ENCODE measurements at places on chromosomes 16 and 17.

DNA sequence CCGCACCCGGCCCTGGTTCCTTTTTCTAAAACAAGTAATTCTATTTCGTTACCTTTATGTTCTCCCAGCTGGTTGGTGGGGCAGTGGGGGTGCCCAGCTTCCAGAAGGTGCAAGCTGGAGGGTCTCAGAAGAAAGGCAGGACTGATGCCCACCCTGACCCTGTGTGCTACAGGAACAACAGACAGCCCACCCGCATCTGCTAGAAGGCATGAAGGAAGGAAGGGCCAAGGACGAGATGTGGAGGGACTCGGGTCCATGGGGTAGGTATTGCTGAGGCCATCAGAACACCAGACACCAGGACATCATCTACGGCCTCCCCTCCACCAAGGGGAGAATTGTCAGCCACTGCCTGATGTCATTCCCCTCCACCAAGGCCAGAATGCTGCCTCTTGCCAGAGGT lies 6.4 kb upstream of the CYTH1 start:
- DNase-seq = no peak

GRCh38 chr17:54974759-54975158 lies 6.2 kb downstream of the STXBP4 start:
- no peak for DNase-seq

GRCh38 chr16:28089992-28090365 lies 26.5 kb upstream of the GSG1L start:
- no peak for DNase-seq

- DNase-seq = no peak
These were observed 44.2 kb downstream of the PEMT start for GRCh38 chr17:17547210-17547764.

DNA sequence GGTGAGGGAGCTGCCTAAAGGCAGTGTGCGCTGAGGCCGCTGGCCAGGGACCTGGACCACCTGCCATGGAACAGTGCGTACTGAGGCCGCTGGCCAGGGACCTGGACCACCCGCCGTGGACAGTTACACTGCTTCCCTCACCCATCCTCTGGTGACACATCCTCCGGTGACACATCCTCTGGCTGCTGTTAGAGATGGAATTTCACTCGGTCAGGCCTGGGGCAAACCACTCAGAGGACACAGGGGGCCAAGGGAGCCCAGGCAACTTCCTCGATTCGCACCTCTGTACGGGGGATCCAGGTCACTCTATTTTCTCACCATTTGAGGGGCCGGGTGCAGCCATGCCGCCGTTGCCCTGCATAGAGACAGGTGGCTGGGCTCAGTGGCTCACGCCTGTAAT lies 32.4 kb upstream of the RPTOR start:
- DNase-seq = no peak

DNA sequence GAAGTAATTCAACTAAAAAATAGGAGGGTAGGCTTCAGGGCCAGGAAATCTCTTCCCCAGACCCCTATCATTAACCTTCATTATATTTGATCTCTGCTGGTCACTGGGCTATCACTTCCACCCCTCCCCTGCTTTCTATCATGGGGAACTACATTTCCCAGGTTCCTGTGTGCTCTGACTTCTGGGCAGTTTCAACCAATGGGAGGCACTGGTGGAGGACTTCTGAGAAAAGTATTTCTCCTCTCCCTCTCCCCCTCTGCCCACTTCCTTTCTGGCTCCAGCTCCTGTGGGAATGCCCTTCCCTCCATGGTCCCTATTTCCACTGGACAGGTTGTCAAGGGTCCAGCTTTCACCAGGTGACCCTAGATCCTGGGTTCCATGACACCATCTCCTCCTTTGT lies 364.4 kb downstream of the C16orf95 start:
- DNase-seq = no peak

- DNase-seq = no peak
These were observed 100.4 kb downstream of the ZNF778 start for GRCh38 chr16:89317729-89318429.

- DNase-seq = no peak
These were observed 32.6 kb upstream of the ZNF469 start for GRCh38 chr16:88349903-88350900.

GRCh38 chr17:43360376-43360738 lies 38.4 kb upstream of the ARL4D start:
- DNase-seq = peak; percentile 48

Data from germinal center (tissue), 1 donor.